ENCODE measurements at places on chromosomes 7 and 10.

DNA sequence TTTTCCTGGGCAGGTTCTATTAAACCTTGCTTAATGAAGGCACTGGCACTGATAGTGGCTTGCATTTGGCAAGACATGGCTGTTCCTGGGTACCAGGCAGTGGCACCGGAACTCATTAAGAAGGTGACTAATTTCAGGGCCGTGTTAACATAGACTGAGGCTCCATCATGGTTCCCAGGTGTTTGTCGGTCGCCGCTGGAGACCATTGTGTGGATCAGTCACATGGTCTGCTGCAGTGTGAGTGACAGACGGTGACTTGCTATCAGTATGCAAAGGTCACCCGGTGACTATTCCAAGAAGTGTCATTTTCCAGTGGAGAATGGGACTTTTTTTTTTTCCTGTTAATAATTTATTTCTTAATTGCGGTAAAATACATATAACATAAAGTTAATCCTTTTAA lies 106.3 kb downstream of the INSYN2A start:
- DNase-seq = no peak

GRCh38 chr10:112904000-112904399 lies 46.0 kb upstream of the TCF7L2 start:
- no peak for DNase-seq

DNA sequence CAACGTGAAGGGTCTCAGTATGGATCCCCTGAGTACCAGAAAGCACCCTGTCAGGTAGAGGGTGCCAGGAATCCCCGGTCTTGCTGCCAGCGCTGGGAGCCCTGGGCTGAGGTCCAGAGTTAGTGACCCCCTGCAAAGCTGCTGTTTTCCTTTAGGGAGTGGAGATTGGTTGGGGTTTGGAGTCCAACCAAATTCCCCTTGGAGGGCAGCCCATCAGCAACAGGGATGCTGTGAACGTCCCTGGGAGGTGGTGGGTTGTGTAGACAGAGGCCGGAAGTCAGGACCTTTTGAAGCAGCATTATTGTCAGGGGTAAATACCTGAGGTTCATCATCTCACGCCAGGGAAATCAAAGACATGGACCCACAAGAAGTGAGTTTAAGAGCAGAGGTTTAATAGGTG lies 104.2 kb downstream of the COL26A1 start:
- no peak for DNase-seq

DNA sequence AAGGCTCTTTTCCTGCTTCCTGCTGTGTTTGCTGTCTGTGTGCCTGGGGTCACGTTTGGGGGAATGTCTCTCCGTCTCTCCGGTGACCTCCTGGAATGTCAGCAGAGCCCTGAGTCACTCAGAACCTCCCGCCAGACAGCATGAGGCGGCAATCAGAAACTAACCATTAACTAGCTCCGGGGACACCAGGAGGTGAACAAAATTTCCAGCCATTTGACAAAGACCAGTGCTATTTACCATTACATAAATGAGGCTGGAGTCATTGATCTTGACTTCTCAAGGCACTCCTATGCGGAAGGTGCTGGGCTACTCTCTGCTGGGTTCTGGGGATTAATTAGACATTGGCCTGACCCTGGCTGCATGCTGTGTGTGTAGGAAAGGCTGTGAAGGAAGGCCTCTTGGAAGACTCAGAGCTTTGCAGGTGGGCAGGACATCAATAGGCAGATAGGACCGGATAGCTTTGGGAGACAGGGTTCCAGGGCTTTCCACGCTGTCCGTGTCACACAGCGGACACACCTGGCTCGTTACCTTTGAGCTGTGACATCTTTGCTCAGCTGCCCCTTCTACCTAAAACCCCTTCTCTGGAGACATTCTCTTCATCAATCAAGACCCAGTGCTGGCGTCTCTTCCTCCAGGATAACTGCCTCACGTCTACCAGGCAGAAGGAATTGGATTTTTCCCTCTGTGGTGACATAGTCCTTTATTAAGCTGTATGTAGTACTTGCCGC lies 77.0 kb downstream of the PFKFB3 start:
- DNase-seq = peak; percentile 17

DNA sequence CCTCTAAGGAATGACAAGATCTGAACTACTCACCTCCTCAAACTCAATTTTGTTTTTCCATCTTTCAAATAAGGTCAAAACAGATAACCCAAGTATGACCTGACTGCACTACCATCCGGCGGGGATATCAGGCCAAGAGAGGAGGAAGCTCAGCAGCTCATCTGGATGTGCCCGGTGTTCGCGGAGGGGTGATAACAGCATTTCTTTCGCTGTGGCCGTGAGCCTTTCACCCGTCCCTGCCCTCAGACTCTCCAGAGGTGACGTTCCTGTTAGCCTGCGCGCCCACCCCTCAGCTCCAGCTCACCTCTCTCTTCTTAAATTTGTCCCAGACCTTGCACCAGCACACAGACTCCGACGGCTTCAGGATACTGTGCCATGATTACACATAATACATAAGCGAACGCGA lies 526 bp downstream of the ZNF248 start:
- DNase-seq = no peak

GRCh38 chr7:143906895-143907294 lies 4.9 kb upstream of the TCAF1 start:
- DNase-seq = no peak

GRCh38 chr7:134593530-134594392 lies 44.9 kb downstream of the AKR1B15 start:
- DNase-seq = peak; percentile 88

DNA sequence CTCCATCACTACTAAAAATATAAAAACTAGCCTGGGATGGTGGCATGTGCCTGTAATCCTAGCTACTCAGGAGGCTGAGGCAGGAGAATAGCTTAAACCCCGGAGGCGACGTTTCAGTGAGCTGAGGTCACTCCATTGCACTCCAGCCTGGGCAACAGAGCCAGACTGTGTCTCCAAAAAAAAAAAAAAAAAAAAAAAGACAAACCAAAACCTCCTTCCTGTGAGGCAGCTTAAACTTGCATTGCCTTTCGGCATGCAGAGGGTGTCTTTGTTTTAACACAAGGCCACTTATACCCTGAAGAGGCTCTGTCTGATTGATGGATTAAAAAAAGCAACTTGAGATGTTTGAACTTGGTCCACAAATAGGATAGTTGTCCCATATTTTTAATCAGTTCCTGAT lies 128.4 kb upstream of the RSU1 start:
- DNase-seq = no peak

DNA sequence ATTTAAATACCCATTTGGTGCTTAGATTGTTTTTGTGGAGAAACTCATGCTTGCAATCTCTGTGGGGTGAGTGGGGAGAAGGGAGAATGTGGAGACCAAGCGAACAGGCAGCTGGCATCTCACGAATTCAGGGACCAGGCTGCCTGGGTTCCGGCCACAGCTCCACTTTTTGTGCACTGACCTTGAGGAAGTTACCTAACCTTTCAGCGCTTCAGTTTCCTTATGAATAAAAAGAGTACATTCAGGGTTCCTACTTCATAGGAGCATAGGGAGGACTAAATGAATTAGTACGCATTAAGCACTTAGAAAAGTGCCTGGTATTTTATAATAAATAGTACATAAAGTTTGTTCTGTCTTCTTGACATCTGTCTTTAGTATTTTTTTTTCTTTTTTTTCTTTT lies 72.5 kb downstream of the PRTFDC1 start:
- DNase-seq = no peak

GRCh38 chr7:100824499-100825214 lies 2.7 kb downstream of the EPHB4 start:
- DNase-seq = no peak

GRCh38 chr10:48705401-48705938 lies 20.8 kb downstream of the WDFY4 start:
- no peak for DNase-seq

Data from hippocampal formation (tissue), 2 donors.